Frontal cortex (tissue), 4 donors: ENCODE measurements at places on chromosomes 7 and 10. TPM values are rescaled to one million over a fixed set of nuclear protein-coding genes. Genes with fewer than 3 reads are reported as not detected.

DNA sequence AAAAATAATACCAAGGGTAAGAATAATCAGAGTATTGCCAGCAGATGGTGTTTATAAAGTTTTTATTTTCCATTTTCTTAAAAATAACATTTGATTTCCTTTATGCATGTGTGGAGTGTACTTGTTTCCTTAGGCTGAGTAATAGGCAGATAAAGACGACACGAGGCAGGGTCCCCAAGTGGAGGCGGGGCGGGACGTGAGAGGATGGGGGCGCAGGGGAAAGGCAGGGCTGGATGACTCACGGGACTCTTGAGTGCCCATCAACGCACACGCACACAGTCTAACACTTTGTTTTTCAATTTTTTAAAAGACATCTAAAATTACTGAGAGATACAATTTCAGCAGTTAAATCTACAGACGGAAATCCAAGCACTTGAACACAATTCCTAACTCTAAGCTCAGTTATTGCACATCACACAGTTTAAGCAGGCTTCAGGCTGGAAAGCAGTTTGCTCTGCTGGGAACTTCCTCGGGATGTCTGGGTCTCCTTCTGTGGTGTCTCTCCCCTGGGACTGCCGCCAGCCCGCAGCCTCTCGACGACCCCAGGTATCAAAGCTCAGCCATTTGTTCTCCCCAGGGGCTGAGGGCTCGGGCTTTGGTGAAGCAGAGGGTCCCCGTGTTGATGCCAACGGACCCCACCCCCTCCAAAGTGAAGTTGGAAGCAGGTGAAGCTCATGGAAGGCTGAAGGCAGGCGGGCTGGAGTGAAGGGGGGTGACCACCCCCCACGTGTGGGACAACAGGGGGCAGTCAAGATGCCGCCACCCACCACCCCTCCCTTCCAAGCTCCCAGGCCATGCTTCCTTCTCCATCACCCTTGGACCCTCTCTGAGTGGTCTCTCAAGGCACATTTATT, 29.1 kb downstream of the SPOCK2 start:
- DNase-seq = no peak

DNA sequence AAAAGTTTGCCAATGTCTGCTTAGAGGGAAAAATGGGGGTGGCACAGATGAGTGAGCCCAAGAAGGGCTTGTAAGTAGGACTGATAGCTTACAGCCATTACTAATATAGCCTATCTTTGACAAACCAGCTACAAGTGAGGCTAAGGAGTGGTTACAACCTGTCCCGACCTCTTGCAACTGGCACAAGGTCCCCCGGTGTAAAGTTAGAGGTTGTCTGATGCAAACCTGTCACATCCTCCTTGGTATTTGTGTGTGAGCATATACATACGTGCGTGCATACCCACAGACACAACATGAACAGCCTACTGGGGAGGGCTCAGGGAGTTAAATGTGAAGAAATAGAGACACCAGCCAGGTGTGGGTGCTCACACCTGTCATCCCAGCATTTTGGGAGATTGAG, 14.6 kb downstream of the ADAP1 start:
- DNase-seq = no peak

DNA sequence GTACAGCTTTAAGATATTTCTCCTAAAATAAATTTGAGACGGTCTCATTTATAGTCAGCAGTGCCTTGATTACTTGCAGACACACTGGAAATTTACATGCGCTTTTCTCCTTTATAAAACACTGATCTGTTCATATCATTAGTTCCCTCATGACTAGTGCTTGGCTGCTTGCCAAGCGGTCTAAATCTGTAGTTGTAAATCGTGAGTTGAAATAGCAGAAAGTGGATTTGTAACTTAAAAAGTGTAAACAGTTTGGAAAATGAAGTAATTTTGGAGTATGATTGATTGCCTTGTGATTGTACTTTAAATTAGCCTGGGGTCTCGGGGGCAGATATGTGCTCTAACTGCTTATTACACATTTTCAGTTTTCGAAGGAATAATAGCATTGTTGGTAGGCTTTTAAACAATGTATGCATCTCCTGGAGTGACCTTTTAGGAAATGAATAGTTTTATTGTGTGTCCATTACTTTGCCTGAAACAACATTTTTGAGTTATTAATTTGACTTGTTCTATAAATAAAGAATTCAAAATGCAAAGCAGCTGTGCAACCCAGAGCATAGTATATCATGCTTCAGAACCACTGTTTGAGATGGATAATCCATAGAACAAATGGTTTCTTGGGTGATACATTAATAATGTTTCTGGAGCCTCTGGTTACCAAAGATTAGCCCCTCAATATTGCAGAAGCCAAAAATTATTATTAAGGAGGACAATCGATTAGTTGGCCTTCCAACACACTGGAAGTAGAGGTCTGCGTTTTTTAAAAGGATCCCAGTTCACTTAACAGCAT, 73.3 kb downstream of the ARID5B start:
- peak; percentile 6 for DNase-seq

DNA sequence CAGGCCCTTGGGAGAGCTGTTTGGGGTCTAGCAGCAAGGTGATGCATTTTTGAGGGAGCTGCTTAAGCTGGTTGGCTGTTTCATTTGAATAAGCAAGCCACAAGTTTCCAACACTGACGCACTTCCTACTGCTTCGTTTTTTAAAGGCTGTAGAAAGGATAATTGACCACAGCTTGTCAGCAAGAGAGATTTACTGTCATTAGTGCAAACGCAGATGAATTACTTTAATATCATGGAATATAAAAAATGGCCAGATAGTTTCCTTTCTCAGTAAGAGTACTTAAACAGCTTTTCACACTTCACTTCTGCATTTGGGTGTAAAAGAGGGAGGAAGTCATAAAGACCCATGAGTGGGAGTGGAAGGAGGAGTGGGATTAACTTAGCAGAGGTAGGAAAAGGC, 61.5 kb downstream of the FZD1 start:
- no peak for DNase-seq

Gene ADRB1
- 3.3 TPM for total RNA-seq

Gene ITGB8
- total RNA-seq = 66.9 TPM

- DNase-seq = no peak
These were observed 123.0 kb downstream of the CXCL12 start for GRCh38 chr10:44261710-44262455.

DNA sequence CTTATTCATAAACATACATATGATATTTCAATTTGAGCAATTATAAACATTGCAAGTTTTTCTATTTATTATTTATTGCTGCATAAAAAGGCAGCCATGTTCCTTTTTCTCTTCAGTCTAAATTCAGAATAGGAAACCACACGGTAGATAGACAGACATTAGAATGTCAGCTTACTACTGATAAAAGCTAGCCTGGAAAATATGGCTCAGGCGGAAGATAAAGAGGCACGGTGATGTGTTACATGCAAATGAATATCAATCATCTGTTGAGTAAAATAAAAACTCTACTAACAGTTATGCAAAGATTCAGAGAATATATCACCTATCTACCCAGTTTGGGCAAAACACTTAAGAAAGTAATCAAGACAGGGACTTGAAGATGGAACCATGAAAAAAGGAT, 73.5 kb upstream of the PDSS1 start:
- no peak for DNase-seq

DNA sequence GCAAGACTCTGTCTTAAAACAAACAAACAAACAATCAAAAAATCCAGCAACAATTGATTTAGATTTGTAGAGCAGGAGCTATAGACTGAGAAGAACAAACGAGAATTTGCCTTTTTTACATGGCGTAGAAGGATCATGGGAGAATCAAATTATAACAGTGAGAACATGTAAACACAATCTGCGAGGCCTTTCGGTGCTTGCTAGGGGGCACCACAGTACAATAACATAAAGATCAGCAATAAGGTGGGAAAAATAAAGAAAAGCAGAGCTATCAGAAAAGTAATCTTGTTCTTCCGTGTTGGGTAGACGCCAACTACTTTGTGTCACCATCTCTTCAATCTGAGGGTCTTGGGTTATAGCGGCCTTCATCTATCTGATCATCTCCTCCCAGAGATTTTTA, 82.2 kb downstream of the NOD1 start:
- DNase-seq = no peak

DNA sequence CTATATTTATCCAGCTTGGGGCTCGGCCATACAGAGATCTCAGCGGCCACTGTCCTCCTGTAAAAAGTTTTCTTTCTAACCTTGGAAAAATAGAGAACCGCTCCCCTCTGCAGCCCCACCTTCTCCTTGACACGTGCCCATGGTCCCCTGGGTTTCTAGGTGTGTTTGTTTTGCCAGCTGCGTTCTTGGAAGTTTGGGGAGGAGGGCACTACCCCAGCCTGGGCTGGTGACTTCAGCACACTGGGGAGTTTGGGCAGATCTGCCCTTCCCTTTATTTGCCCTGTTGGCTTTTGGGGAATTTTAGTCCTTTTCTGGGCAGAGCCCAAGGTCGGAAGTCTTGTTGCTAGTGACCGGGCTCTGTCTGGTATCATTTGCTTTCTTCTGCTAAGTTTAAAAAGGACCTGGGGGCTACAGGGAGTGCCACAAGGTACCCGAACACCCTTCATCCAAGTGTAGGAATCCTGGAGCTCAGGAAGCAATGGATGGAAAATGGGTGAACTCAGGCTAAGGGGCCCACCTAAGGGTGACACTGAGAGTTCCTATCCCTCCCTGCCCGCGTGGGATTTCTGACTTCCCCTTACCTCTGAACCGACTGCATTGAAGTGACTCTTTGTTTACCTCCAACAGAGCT, 1.7 kb downstream of the ADAMTS14 start:
- DNase-seq = no peak

DNA sequence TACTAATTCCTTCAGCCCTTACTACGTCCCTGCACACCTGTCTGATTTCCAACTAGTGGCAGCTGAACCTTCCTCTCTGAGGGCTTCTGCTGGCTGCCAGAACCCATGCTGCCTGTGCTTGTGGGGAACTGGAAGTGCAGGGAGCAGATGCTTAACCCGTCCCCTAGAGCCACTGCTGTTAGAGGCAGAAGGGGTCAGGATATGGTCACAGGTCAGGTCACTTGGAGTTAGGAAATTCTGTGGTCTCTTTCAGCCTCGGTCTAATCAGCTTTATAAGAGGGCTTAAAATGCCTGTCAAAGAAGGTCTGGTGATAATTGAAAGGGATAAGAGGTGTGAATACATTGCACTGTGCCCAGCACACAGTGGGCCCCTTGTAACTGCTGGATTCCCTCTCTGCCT, 82.0 kb downstream of the PLPP4 start:
- DNase-seq = no peak

DNA sequence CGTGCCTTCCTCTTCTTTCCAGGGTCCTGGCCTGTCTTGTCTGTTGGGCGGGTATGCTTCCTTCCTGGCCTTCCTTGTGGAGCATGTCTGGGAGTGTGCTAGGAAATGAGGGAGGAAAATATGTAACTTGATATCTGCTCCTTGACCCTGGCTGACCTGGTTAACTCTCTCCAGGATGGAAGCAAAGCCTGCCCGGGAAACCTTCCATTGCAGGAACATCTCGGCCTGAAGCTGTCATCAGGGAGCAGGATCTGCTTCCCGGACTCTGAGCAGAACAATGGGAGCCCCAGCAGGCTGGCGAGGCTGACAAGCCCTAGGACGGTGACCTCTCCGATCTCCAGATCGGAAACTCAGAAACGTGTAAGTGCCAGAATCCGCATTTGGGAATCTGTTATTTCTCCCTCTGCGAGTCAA, 340.3 kb downstream of the FRMD4A start:
- no peak for DNase-seq

DNA sequence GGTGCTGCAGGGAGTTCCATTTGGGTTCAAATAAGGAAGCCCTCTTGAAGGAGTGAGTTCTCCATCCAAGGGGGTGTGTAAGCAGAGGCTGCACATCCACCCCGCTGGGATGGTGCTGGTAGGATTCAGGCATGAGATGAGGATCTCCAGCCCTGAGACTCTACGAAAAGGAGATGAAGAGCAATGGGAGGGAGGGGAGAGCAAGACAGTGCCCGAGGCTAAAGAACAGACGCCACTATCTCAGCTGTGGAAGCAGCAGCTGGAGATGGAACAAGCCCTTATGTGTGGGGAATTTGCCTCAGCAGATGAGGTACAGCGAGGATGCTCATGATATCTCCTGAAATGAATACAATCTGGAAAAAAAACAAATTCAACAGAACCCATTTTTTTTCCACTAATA, 28.1 kb upstream of the MYL10 start:
- no peak for DNase-seq

DNA sequence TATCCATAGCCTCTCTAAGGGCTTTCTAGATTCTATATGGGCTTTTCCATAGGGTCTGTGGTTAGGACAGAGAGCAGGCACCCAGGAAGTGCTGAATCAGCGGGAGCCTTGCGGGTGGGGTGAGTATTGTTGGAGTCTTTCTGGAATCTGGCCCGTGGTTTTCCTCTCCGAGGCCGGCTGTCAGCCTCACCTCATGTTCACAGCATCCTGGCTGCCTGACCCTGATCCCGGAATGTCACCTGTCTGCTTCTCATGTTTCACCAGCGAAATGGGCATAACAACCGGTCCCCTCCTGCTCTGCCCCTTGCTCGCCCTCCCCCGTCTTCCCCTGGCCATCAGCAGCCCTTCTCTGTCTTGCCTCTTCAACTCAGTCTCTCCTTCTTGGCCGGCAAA, 36.5 kb downstream of the DDIT4 start:
- no peak for DNase-seq

Gene ZNF92
- 33.4 TPM for total RNA-seq
